Activated CD8-positive, alpha-beta memory T cell treated with anti-CD3 and anti-CD28 coated beads for 1 hour (primary cell): ENCODE measurements at places on chromosomes 13 and 19.

- DNase-seq, result no peak
These were observed 9.1 kb downstream of the ARID3A start for GRCh38 chr19:934865-935479.

- DNase-seq, result no peak
These were observed 45.3 kb downstream of the NWD1 start for GRCh38 chr19:16764793-16765433.

- no peak for DNase-seq
These were observed 123.8 kb downstream of the STK24 start for GRCh38 chr13:98452851-98453843.

DNA sequence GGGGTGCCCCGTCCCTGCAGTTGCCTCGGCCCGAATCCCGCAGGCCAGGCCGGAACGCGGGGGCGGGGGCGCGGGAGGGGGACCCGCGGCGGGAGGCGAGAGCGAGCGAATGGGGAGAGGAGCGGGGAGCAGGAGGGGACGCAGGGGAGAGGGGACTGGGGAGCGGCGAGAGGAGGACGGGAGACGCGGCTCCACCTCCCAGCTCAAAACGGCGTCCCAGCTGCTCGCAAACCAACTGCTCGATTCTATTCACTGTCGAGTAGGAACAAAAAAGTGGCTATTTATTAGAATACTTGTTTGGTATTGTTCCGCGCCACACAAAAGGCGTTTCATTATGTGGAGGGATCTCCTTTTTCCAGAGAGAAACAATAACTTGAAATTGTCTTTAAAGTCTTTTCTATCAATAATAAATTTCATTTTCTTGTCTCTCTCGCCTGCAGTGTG is 10.6 kb upstream of the SOX1 start:
- no peak for DNase-seq

DNA sequence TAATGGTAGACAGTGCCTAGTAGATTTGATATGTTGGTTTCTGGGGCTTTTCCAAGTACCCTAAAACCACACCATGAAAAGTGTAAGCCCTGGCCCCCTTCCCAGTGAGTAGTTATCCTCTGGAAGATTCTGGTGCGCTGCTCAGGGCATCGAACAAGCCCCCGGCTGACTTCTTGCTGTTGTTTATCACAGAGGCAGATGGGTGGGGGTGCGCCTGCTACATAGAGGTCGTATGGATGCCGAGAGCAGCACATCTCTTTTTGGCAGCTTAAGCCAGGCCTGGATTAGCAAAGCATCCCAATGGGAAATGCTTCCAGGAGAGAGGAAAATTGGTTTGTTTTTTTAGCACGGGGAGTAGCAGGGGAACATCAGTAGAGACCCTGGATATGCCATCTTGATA is 26.3 kb upstream of the SPATA13 start:
- no peak for DNase-seq

DNA sequence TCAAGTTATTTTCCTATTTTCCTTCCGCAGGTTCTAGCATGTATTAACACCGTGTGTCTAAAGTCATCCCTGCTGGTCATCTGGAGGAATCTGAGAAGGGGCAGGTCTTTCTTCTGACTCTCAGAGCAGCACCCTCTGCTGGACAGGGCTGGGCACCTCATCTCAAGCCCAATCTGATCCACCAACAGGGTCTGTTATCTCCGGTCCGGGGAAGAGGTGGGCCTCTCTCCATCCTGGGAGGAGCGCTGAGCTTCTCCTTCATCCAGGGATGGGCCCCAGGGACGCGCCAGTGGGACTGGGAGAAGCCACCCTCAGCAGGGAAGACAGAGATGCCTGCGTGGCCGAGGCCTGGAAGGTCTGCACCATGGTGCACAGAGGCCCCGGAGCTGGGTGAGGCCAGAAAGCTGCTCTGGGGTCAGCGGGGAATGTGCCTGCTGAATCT is 26.0 kb upstream of the ZNF331 start:
- DNase-seq, result no peak

GRCh38 chr13:73739394-73739793 is 394.8 kb downstream of the KLF12 start:
- no peak for DNase-seq

GRCh38 chr19:9645472-9645871 is 24.4 kb upstream of the ZNF561 start:
- DNase-seq, result no peak

DNA sequence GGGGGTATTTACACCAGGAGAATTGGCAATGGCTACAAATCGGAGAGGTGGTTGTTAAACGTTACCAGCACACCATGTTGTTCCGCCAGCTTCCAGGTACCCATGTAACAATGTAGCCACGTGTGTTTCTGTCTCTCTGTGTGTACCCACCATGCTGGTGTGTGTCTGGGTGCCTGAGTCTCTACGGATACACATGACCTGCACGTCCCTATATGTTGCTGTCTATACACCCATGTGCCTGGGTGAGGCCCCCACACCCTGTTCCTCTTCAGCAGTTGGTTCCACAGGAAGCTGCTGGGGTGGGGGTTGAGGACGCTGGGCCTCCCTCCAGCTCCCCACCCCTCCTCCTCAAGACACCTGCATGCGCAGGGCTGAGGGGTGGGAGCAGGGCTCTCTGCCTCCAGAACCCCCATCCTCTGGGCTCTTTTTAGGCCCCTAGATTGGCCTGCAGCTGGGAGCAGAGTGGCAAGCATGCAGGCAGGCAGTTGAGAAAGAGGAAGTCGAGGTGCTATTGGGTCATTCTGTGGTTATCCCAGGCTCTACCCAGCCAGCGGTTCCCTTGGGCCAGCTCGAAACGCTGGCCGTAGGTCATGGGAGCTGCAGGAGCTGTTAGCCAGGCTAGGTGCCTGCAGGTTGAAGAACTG is at the start of gene ARHGEF18:
Gene ARHGEF18, plus strand, starts transcription at position 351 of the 644 bp plus-strand sequence. CDS start 13,954 bp downstream, outside the sequence.
- DNase-seq, result no peak

GRCh38 chr19:38021352-38021751 is 114.3 kb downstream of the SIPA1L3 start:
- no peak for DNase-seq
